NCI-H1417 treated with DMSO at 0.1 percent for 48 hours (cell line): ENCODE measurements at places on chromosomes 16 and 17.

GRCh38 chr17:28875848-28876550 is 21.2 kb downstream of the ERAL1 start:
- no peak for DNase-seq

DNA sequence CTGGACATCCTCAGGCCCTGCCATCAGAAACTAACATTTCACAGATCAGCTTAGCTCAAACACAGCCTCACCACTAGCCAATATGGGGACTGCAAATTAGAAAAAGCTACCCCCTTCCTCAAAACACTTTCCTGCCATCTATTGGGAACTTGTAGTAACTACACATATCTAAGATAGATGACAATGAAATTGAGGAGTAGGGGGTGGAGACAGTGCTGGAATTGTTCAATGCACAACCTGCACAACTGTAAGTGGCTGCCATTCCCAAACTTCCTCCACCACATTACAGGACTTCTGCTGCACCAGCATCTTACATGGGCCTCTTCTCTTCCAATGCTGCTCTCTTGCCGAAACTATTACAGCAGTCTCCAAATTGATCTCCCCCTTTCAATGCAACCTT is 21.9 kb downstream of the AIPL1 start:
- peak; percentile 5 for DNase-seq

DNA sequence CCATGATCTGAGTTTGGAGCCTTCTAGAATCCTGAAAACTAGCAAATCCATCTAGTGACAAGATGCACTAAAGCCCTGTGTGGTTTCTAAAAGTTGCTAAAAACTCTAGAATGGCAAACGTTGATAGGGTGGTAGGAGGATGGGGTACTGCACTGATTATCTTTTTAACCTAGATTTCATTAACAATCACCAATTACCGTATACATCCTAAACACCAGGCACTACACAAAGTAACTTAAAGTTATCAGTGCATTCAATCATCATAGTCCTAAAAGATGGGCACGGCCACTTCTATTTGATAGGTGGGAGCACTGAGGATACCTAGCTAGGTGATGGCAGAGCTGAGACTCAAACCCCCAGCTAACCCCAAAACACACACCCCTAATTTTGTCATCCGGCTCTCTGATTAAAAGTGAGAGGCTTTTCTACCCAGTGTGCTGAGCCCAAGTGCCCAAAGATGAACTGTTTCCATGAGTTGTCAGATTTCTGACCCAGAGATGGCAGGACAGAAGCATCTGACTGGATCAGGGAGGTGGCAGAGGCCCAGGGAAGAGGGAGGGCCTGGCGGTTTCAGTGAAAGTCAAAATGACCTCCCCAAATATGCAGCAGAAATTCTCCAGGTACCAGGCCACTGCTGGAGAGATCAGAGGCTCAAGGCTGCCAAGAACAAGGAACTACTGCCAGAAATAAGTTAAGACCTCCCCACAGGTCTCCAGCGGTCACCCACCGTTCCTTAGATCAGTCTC is 396.8 kb downstream of the SOX9 start:
- DNase-seq: no peak

- DNase-seq: peak; percentile 86
These were observed 79.6 kb upstream of the CACNG5 start for GRCh38 chr17:66755101-66755943.

GRCh38 chr16:63289834-63290460 is 1253.7 kb upstream of the CDH8 start:
- peak; percentile 0 for DNase-seq

GRCh38 chr17:63434951-63435571 is 11.0 kb downstream of the CYB561 start:
- no peak for DNase-seq

DNA sequence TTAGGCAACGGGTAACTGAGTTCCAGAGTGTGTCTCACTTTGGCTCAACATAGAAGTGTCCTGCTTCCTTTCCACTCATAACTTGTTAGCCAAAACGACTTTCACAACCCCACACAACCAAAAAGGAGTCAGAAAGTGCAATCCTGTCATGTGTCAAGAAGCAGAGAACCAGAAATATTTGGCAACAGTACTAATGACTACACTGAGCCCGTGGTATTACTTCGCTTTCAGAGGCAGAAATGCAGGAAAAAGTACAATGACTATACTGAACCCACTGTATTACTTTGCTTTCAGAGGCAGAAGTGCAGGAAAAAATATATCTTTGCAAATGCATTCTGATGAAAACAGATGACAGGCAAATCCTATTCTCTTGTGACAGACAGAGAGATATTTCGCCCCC is 484.6 kb downstream of the KIF2B start:
- no peak for DNase-seq

- no peak for DNase-seq
These were observed 8.7 kb upstream of the TMEM88 start for GRCh38 chr17:7846063-7846735.

DNA sequence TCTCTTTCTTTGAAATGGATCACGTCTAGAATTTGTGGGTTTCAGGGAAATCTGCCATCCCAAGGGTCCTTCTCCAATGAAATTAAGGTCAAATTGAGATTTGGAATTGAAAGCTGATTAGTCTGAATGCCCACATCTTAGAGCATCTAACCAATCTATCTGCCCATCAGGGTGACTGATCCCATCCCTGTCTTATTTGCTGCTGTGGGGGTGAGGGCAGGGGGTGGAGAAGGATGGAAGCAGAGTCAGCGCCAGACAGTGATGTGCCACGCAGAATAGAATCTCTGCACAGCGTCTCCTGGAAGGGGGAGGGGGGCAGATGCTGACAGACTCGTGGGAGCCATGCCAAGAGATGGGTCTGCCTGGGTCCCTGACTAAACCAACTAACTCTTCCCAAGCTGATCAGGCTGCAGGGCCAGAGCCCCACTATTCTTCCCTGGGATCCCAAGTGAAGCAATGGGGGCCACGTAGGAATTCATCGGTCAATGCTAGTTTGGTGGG is 32.1 kb downstream of the CDK5RAP3 start:
- peak; percentile 63 for DNase-seq

GRCh38 chr17:7782240-7782639 is 51.8 kb upstream of the KDM6B start:
- no peak for DNase-seq

- DNase-seq: no peak
These were observed 20.3 kb upstream of the SLC52A1 start for GRCh38 chr17:5055543-5055942.

GRCh38 chr17:44773140-44773539 is 14.4 kb downstream of the ADAM11 start:
- DNase-seq: no peak

- DNase-seq: no peak
These were observed 172.0 kb downstream of the CDK5R1 start for GRCh38 chr17:32658470-32659418.

DNA sequence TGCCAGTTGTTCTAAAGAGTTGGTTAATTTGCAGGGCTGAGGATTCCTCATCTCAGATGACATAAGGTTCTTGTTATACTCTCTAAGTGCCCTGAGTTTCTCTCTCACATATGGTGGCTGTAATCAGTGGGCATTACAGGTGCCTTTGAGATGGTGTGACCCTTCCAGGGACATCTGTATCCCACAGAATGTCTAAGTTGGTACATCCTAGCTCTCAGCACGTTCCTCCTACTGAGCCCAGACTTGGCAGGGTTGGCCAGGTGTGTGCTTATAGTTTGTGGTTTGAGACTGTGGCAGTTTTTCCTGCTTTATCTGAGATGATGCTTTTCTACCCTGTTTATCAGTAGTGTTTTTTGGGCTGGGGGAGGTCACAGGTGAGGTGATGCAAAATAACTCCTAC is 36.3 kb downstream of the SPECC1 start:
- DNase-seq: no peak

DNA sequence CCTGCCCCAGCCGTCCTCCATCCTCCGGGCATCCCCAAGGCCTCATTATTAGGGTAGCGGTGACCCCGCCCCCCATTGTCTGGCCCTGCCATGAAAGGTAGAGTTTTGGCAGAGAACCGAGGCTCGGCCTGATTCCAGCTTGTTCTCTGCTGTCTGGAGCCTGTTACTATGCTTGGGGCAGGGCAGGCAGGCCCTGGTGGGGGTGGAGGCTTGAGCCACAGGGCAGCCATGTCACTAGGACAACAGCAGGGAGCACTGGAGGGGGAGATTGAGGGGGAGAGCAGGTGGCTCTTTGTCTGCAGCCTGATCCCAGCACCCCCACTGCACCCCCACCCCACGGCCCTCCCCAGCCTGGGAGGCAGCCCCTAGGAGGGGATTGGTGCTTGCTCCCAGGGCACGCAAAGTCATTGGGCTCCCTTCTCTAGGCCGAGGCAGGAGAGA is 15.4 kb downstream of the RHBDL3 start:
- DNase-seq: no peak

DNA sequence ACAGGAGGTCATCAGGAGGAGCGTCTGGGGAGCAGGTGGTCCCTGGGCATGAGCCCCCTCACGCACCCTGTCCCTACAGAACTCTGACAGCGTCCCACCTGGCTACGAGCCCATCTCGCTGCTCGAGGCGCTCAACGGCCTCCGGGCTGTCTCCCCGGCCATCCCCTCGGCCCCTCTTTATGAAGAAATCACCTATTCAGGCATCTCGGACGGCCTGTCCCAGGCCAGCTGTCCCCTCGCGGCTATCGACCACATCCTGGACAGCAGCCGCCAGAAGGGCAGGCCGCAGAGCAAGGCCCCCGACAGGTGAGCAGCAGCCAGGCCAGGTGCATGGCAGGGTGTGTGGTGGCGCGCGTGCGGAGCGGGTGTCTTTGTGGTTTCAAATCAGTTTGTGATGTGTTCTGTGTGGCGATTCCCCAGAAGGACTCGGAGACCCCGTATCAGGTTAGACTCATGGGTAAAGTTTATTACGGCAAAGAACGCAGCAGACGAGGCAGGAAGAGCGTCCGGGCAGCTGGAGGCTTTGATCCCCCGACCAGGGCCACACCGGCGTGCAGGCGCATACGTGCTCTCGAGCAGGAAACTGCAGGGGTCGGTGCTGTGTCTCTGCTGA is 11.8 kb upstream of the NUDT16L1 start:
- no peak for DNase-seq

- no peak for DNase-seq
These were observed 293.8 kb downstream of the HS3ST3B1 start for GRCh38 chr17:14594690-14595089.

DNA sequence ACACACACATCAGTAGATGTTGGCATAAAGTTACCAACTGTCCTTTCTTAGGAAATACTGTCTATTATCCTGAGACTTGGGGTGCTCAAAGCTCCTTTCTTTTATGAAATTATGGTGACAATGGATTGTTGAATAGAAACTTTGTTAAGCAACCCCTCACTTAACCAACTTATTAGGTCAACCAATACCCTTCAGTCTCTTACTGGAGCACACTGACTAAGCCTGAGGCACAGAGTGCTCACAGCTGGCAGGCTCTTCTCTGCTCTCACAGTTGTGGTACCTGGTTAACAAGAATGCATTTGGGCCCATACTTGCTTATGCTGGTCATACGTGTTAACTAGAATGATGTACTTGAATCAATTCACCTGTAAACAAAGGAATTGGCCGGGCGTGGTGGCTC is 24.8 kb downstream of the CD300LF start:
- DNase-seq: no peak

DNA sequence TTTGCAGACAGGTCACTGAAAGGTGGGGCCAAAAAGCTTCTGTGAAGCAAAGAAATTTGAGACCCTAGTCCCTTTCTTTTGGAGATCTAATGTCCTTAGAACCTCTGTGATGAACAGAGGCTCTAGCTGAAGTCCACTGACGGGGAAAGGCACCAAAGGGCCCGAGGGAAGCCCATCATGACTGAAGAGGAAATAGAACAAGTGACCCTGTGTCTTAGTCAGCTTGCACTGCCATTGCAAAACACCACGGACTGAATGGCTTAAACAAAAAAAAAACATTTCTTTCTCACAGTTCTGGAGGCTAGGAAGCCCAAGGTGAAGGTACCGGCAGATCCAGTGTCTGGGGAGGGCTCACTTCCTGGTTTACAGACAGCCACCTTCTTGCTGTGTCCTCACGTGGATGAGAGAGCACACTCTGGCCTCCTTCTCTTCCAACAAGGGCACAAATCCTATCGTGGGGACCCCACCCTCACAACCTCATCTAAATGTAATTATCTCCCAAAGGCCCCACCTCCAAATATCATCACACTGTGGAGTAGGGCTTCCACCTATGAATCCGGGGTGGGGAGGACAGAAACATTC is 24.3 kb upstream of the ASGR2 start:
- no peak for DNase-seq

GRCh38 chr16:80938004-80938878 is 68.4 kb downstream of the CMC2 start:
- no peak for DNase-seq

DNA sequence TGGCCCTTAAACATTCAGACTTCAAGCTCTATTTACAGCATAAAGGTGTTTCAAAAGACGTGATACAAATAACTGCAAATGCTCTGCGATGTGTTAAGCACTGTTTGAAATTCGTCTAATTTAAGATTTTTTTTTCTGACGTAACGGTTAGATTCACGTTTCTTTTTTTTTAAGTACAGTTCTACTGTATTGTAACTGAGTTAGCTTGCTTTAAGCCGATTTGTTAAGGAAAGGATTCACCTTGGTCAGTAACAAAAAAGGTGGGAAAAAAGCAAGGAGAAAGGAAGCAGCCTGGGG is 681 bp upstream of the MAPT start:
- DNase-seq: no peak

- no peak for DNase-seq
These were observed 171.7 kb downstream of the HAPSTR1 start for GRCh38 chr16:9262941-9263715.

DNA sequence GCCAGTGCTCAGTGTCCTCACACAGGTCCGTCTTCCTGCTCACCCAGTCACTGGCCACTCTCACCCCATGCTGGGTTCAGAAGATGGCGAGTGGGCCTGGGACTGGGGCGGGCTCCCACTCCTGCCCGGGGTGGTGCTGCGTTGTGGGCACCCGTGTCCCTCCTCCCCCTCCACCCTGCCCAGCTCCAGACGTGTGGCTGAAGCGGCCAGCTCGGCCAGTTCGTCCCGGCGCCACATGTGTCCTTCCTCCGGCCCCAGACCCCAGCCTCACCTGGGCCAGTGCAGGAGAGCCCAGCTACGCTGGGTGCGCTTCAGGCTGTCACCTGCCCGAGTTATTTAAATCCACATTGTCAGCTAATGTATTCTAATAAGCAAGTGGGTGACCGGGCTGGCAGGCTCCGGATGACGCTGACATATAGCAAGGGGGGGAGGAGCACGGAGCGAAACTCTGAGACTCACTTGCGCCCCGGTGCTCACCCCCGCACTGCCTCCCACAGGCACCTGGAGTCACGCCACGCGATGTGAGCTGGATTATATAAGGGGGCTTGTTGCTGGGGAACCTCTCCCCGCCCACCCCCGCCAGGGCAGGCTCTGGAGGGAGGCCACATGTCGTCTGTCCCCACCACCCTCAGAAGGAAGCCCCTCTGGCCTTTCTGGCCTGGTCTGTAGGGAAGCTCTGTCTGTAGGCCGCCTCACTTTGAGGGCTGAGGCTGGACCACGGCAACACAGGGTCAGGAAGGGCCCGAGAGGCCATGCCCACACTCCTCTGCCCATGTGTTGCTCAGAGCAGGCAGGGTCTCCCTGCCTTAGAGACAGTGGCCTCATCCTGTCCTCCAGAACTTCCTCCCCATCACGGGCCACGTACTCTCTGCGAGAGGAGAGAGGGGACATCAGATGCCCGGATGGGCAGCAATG is 7.1 kb upstream of the BAIAP2 start:
- no peak for DNase-seq

- DNase-seq: no peak
These were observed 23.1 kb upstream of the CNOT1 start for GRCh38 chr16:58652741-58653140.
